Suppressor macrophage (primary cell): ENCODE measurements at places on chromosomes 3 and 15.
A peak's percentile ranks its signal among the peaks of the same experiment; 100 is the strongest.

DNA sequence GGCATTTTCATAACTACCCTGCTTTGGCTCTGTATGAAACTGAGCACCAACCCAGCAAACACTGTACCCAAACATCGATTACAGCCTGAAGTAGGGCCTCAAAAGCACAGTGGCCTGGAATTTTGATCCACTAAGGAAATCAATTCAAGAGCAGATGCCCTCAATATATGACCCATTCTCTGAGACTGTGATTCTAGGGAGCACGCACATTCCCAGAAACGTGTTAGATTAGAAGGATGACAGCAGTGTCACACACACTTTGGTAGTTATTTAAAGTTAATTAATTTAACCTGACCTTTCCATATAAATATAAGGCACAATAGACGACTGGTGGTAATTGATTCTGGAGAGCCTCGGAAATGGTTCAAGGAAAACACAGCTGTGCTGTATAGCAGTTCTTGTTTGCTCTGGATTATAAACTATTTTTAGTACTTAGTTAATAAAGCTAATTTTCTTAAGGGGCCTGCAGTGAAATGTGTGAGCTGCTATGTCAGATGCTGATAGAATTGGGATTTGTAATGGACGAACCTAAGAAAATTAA, 126.3 kb upstream of the ZNF385D start:
- no peak for DNase-seq

- peak; percentile 35 for DNase-seq
Observed at GRCh38 chr3:58588030-58588614, 10.9 kb upstream of the FAM107A start.

DNA sequence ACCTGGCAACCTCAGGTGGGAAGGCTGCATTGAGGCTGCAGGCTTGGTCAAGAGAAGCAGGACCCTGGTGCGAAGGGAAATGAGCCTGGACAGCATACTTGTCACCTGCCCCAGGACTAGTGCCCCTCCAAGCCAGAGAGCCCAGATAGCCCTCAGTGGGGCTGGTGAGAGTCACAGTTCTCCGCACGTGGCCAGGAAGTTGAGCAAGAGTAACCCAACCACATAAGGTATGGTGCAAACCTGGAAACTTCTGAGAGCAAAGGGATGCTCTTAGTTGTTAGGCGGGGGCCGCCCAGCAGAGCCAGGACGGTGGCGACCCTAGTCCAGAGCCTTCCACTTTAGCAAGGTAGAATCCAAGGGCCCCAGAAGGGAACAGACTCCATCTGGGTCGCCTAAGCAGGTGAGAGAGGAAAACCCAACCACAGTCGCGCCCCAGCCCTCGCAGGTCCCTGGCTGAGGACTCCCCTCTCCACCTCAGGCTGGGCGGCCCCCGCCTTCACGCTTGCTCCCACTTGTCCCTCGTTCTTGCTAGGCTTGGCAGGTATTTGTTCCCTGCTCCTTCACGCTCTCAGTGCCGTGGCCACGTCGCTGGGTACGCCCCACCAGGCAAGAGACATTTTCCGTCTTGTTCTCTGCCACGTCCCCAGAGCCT, 1.1 kb upstream of the VPS18 start:
- DNase-seq = no peak

DNA sequence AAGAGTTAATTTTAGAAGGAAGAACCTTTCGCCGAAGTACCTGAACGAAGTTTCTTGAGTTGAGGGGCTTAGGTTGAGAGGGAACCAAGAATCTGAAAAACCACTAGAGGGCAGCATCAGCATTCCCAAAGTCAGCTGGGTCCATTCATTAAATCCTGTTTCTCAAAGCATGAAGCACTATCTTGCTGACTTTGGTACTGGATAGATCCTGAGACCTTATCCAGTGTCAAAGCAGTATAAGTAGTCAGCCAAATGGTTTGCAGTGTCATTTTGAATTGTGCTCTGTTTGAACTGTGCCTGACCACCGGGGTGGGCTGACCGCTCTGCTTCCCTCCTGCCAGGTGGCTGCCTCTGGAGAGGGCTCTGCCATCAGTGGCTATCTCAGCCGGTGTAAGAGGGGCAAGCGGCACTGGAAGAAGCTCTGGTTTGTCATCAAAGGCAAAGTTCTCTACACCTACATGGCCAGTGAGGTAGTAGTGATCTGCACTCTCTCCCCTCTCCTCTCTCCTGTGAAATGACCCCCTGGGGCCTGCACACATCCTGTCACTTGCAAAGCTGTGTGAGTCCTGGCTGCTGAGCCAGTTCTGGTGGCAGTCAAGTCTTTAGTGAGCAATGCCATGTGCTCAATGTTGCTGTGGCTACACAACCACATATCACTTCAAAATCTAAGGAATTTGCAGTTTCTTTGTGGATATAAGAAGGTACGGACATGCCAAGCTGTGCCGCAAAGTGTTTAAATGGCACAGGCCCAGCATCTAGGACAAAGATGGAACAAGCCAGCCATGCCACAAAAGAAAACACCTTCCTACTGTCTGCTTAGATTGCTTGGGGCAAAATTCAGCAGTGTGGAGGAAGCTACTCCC, 21.4 kb upstream of the NR2C2 start:
- peak; percentile 68 for DNase-seq

GRCh38 chr3:136694321-136694720, 57.9 kb downstream of the STAG1 start:
- DNase-seq = no peak

- DNase-seq = no peak
Observed at GRCh38 chr15:70672081-70672480, 91.3 kb downstream of the UACA start.

GRCh38 chr3:4739289-4740236, 239.7 kb upstream of the BHLHE40 start:
- no peak for DNase-seq

GRCh38 chr3:191298846-191299245, 30.3 kb upstream of the CCDC50 start:
- no peak for DNase-seq

DNA sequence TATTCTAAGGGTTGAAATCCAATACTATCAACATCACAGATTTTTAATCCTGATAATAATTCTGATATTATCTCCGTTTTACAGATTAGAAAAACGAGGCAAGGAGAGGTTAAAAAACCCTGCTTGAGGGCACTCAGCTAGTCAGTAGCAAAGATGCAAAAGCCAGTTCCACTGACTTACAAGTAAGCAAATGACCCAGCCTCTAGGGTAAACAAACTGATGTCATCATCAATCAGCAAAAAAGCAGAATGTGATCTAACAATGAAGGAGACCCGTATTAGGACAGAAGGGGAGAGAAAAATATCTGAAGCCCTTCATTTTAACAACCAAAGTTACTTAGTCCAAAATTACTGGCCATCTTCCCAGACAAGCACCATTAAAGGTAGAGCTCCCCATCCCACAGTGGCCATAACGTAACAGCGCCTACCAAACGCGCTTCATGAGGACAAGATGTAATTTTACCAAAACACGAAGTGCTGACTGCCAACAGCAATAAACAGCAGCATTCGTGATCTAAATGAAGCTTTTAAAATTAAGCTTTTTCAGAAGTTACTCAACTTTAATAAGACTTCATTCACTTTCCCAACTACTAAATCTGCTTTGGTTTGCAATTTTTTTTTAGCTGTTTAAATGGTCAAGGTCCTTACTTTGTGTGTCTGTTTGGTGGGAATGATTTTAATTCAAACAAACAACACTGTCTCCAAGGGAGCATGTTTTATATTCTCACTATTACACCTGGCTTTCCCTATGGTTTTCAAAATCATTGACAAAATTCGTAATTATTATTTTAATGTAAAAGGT, 176.6 kb downstream of the OSBPL10 start:
- no peak for DNase-seq

- DNase-seq = no peak
Observed at GRCh38 chr3:42078677-42079076, 12.5 kb upstream of the TRAK1 start.

- no peak for DNase-seq
Observed at GRCh38 chr3:115922681-115923347, 299.5 kb downstream of the GAP43 start.

- no peak for DNase-seq
Observed at GRCh38 chr3:153443961-153444360, 281.9 kb downstream of the RAP2B start.

- no peak for DNase-seq
Observed at GRCh38 chr3:40653001-40653400, 128.2 kb downstream of the ZNF621 start.

DNA sequence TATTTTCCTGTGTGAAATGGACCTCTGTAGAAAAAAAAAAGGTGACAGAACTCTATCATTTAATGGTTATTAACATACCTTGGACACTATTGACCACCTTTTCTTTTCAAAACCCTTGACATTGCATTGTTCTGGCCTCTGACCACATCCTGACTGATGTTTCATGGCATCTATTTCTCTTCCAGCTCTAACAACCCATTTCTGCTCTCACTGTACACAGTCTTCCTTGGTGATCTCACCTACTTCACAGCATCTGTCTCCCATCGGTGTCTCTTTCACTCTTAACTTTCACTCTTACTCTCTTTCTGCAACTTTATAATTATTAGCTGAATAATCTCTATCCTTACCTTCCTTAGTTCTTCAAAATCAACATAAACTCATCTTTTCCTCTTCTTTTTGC, 217.4 kb upstream of the CD96 start:
- no peak for DNase-seq

DNA sequence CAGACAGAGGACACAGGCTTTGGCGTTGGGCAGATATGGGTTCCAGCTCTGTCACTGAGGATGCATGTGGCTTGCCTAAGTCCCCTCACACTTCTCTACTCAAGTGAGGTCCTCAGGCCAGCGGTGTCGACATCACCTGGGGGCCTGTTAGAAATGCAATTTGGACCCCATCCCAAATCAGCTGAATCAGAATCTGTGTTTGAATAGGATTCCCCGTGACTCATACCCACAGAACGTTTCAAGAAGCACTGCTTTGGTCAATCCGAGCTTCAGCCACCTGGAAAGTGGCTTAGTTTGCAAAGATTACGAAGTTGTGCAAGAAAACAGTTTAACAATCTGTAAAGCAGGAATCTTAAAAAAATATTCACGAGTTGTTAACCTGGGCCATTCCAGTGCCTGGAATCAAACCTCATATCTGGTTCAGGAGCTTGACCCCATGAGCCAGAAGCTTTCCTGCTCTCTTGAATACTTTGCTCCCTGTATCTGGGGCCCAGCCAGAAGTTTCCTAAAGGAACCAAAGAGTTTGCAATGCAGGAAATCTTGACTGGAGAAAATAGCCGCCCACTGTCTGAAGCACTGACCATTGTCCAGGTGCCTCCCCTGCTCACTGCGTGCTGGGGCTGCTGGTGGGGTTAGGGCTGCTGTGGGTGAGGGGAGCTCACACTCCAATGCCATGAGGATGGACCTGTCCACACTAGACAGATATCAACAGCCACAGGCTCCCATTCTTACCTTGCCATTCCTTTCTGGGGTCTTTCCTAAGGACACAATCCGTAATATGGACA, 208.5 kb upstream of the LINGO1 start:
- DNase-seq = no peak

DNA sequence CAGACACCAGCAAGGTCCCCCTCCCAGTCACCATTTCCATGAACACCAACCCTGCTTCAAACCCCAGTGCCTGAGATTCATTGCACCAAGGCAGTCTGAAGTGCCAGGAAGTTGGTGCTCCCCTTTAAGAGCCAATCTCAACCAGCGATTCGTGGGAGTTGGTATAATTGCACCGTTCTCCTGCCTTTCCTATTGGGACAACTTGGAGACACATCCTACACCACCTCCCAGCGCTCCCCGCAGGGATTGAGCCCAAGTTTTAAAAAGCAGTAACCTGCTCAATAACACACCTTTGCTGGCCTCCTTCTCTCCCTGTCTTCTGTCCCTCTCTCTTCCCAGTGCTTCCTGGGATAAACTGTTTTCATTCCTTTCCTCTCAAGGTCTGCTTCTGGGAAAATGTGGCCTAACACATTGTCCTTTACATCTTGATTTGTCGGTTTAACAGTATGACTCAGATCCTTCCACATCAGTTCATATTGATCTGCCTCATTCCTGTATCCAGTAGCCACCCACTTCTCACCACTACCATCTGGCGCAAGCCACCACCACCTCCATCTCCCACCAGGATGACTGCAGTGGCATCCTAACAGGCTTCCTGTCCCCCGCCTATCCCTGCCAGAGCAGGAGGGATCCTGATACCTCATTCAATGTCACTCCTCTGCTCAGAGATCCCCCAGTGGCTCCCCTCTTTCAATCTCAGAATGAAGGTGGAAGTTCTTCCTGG, 37.8 kb upstream of the HRH1 start:
- DNase-seq = no peak

DNA sequence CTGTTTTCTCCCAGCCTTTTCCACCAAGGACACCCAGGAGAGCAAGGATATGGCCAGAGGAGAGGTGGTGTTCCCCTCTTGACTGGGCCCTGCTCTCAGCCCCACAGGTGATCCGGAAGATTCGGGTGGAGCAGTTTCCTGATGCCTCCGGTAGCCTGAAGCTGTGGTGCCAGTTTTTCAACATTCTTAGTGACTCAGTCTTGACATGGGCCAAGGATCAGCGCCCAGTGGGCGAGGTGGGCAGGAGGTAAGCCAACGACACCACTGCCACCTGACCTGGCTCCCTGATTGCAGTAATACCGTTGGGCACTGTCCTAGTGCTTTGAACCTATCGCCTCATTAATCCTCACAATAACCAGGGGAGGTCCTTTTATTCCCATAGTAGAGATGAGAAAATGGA, 25.3 kb upstream of the SLC28A1 start:
- no peak for DNase-seq

DNA sequence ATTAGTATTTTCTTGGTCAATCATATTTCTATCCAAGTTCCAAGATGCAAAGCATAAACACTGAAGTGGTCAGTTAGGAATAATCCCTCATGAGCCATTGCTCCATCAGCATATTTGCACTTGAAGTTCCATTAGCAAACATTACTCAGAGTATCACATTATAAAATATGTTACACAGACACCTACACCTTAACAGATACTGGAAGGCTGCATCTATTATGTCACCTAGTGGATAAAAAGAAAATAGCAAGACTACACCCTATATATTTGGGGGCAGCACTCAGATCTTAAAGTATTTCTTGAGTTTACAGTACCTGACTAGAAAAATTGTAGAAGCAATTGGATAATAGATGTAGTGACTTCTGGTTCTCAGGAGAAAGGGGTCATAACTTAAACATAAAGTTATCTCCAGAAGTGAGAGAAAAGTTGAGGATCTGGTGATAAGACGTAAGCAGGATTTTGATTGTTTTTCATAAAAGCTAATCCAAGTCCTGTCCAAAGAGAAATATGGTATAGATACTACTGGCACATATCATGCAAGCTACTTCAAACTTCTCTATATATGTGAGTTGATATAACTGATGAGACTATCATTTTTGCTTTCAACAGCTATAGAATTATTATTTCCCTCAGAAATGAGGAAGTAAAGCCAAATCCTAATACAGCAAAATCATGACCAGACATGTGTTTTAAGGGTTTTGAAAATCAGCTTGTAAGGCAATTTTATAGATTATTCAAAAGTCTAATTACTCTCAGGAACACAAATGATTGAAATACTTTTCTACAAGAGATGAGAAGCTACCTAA, 422.2 kb downstream of the GBE1 start:
- DNase-seq = no peak
